A375 (cell line): ENCODE measurements at places on chromosomes 2 and 18. TPM values are rescaled to one million over a fixed set of nuclear protein-coding genes. Genes with fewer than 3 reads are reported as not detected.

Gene GALNT3
- total RNA-seq = not detected in 2 replicates

Gene RESP18
- total RNA-seq = not detected in 2 replicates

Gene SNTG2
- total RNA-seq = not detected in 2 replicates

Gene PXDN
- total RNA-seq = 26.3 and 28.0 TPM in 2 replicates

Gene CFC1
- not detected in 2 replicates for total RNA-seq
